Stimulated activated CD4-positive, alpha-beta T cell treated with anti-CD3 and anti-CD28 coated beads, Interleukin-15, amount 100 ng/mL, for 1 hour (primary cell): ENCODE measurements at places on chromosomes 3 and 15.
A peak's percentile ranks its signal among the peaks of the same experiment; 100 is the strongest.

DNA sequence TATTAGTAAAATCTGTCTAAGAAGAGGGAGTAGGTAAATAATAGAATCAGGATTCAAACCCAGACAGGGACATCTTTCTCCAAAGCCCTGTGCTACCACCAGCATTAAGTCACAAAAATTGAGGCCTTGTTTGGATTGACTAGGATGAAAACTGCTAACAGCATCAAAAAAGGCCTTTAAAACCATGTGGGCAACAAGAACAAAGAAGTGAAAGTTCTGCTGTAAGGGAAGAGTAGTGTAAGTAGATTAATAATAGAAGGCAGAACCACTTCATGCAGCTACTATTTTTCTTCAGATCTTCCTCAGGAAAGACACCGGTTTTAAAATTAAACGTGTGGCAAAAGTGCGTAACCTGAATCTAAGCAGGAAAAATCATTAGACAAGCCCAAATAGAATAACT is 15.3 kb upstream of the KBTBD12 start:
- DNase-seq: no peak

GRCh38 chr15:88091444-88092016 is 165.0 kb downstream of the NTRK3 start:
- DNase-seq: no peak

DNA sequence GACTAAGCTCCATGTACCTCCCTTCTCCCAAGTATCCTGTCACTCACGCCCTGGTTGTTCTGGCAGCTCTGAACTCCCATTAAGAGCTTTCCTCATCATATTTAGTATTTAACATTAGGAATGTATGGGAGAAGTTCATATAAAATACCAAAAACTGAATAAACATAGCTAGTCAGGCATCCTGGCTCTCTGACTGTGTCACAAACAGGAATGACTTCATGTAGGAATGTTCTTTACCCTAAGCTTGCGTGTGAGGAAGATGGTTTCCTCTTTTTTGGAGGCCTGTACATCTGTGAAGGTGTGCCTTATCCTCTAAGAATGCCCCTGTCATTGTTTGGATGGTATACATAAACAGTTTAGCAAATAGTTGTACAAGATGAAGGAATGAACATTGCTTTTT is 38.6 kb downstream of the SEMA6D start:
- no peak for DNase-seq

- no peak for DNase-seq
Measured at GRCh38 chr3:105274958-105275357, 91.8 kb upstream of the ALCAM start.

DNA sequence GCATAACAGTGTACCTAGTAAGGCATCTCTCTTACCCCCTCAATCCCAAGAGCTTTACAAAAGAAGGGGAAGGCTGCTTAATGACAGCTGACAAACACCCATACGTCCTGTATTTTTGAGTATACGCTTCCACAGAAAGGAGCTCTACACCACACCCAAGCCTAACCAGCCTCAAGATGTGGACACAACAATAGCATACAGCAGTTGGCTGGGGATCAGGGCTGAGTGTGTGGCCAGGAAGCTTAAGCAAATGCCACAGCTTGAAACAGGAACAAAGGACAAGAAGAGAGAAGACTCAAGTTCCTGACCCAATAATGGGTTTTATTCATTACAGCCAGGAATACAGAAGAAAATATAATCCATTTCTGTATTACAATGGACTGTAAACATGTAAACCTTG is 6.9 kb downstream of the HEXA start:
- DNase-seq: no peak

DNA sequence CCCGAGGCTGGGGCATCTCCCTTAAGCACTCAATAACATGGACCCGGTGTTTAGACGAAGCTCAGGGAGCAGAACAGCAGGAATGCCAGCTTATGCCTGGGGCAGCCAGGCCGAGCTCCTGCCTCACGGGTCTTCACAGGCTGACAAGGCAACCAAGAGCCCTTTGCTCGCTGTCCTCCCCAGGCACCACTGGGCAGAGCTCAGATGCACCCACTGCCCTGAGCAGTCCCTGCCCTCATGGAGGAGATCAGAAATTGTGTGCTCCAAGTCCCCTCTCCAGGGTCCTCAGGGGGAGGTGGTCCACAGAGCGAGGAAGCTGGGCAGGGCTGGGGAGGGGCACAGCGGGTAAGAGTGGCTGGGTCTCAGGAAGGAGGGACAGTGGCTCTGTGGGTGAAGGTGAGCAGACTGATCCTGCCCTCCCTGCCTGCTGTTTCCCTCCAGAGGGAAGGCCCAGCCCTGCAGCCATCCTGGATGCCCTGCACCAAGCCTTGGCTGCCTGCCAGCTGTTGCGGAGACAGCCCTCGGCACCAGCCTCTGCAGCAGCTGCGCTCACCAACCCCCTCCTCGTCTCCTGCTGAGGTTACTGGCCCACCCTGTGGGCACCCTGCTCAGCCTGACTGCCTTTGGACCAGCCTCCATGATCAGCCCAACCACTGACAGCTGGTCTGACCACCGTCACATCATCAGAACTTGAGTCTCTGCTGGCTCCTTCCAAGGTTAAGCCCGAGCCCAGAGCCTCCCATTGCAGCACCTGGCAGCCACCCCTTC is 21.1 kb upstream of the GP9 start:
- no peak for DNase-seq

DNA sequence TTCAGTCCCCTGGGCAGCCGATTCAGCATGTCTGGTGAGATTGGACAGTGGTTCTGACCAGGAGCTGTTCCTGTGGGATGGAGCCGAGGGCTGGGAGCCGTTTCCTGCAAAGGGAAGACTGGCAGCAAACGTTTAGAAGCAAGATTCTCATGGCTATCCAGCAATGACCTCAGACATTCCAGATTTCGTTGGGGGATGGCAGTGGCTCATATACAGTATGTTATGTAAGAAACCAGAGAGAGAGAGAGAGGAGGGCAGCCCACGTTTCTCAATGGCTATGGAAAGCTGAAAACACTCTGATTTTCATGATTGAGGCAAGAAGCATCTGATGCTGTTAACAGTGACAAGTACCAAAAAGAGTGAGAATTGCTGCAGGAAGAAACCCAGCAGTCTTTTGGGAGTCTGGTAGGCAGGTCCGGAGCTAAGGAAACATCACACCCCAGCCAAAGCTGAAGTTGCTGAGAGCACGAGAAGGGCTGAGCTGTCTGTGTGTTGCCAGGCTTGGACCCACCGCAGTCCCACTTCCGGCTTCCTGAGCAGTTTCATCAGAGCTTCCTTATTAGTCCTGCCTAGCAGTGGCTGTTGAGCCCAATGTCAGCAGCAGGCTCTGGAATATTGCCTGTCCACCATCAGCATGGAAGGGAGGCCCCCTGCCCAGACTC is 25.6 kb upstream of the VPS8 start:
- DNase-seq: no peak

DNA sequence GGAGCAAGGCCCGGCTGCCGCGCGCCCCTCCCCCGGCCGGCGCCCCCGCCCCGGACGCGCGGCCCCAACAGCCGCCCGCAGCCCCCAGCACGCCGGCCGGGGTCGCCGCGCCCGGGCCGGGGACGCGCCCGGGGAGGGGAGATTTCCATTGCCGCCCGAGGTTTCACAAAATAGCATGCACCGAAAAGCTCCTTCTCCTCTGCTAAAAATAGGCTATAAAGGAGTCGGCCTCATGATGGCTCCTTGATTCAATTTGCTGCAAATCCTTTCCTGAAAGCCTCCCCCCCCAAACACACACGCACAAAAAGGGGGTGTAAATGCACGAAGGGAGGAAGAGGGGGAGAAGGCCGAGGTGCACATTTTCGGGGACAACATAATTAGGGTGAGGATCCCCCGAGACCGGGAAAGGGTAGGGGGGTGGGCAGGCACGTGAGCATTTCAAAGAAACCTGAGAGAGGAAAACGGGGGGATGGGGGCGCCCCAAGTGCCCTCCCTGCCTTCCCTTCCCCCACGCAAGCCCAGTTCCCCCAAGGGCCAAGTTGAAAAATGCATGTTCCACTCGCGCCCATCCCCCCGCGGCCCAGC is 734 bp downstream of the TBL1XR1 start:
- DNase-seq: peak; percentile 20
